Skin of body (tissue), 3 donors: ENCODE measurements at places on chromosomes 11 and 22. TPM values are rescaled to one million over a fixed set of nuclear protein-coding genes. Genes with fewer than 3 reads are reported as not detected.

DNA sequence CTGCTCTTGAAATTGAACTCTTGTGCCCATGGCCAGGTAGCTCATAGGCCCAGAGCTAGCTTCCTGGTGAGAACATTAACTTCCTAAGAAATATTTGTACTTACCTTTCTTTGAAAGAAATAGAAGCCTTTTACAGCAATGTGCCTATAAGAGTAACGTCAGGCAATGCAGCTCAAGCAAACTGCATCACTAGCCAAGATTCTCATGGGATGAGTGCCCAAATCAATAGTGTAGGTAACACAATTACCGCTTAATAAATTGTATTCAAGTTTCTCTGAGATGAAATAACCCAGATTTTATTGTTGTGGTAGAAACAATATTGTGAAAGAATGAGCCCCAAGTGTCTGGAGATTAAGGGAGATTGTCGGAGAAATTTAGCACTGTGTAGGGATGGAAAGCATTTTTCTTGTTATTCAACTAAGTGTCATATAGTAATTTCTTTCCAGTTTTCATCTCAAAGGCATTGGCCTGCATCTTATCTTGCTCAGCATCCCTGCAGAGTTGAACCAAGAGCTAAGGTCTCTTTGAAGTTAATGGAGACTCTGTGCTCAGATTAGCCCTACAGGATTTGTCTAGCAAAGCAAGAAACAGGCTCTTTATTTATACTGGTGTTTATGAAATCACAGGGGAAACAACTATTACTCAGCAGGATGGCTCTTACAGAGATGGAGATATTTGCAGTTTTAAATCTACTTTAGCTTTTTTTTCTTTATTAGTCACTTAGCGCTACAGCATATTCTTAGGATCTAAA, 321.0 kb upstream of the PDGFD start:
- no peak for DNase-seq

- DNase-seq, result no peak
Observed at GRCh38 chr22:30328466-30329049, 1.8 kb upstream of the TBC1D10A start.

DNA sequence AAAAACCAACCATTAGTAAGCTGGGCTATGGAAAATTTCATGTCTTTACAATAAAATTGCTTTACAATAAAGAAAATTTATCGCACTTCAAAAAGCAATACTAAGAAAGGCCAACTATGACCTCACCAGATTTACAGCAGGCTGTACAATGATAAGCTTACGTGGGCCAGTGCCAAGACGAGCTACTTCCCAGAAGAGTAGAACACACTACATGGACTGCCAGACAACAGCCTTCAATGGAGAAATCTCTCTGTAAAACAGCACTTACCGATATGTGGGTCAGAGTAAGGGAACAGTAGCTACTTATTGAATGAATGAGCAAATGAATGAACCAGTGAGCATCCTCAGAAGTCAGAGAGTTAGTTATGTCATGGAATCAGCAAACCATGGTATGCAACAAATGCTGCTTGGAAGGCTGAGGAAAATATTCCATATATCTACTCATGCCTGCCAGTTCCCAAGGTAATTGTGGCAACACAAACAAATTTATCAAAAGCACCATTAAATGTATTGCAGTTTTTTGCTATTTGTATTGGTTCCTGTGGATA, 74.4 kb downstream of the SLC36A4 start:
- peak; percentile 47 for DNase-seq

GRCh38 chr11:62487738-62488551, 58.7 kb downstream of the AHNAK start:
- no peak for DNase-seq

GRCh38 chr11:645536-645935, 8.5 kb downstream of the DRD4 start:
- DNase-seq, result no peak

- DNase-seq, result peak; percentile 32
Observed at GRCh38 chr11:18802381-18803257, 11.0 kb upstream of the PTPN5 start.

DNA sequence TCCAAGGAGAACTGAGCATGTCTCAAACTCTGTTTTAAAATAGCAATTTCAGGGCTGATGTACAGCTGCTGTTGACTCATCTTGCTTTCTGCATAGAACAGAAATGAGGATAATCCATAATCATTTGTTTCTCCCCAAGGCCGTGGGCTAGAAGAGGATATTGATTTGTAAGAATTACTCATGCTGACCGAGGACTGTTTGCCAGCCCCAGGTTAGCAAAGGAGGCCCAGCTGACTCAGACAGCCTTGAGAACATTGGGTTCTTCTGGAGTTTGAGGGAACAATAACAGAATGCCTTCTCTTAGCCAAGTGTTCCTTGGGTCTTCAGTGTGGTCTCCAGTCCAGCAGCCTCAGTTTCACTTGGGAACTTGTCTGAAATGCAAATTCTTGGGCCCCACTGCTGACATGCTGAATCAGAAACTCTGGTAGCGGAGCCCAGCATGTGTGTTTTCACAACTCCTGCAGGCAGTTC, 92.0 kb downstream of the ZC3H12C start:
- no peak for DNase-seq

Gene KRTAP5-7
- 0.89 TPM for total RNA-seq

GRCh38 chr22:46775850-46776826, 13.7 kb downstream of the TBC1D22A start:
- DNase-seq, result no peak

GRCh38 chr22:47419239-47419638, 656.8 kb downstream of the TBC1D22A start:
- DNase-seq, result no peak

DNA sequence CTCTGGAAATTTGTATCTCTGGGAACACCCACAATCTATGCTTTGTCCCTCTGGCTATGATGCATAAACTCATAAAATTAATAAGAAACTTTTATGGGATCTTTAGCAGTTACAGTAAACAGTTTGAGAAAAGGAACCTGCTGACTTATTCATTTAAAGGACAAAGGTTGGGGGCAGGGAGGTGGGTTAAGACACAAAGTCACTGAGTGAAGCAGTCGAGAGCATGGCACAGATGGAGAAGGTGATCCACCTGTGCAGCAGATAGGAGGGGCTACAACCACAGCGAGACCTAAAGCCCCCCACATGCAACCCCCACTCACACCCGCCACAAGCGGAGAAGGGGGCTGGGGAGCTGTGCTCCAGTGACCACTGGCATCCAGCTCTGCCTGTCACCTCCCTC, 45.0 kb downstream of the SMCO4 start:
- no peak for DNase-seq

- no peak for DNase-seq
Observed at GRCh38 chr11:59544869-59545178, 33.5 kb downstream of the OR4D9 start.

GRCh38 chr11:68401856-68402255, 58.7 kb upstream of the PPP6R3 start:
- DNase-seq, result no peak

GRCh38 chr11:79686703-79687419, 246.0 kb upstream of the TENM4 start:
- DNase-seq, result no peak

DNA sequence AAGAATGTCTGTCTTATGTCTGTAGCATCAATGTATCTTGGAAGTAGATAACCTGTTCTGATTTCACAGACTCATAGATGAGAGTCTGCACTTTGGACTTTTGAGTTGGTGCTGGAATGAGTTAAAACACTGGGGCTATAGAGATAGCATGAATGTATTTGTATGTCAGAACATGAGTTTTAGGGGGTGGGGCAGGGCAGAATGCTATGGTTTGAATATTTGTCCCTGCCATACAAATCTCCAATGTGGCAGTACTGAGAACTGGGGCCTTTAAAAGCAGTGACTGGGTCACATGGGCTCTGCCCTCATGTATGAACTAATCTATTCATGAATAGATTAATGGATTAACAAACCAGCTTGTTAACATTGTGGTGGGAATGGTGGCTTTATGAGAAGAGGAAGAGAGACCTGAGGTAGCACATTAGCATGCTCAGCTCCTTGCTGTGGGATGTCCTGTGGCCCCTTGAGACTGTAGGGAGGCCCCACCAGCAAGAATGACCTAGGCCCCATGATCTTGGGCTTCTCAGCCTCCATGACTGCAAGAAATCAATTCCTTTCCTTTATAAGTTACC, 15.5 kb upstream of the OR52K1 start:
- no peak for DNase-seq

Gene ASPHD2
- total RNA-seq, result 0.89 TPM

Gene SUSD2
- 0.99 TPM for total RNA-seq

DNA sequence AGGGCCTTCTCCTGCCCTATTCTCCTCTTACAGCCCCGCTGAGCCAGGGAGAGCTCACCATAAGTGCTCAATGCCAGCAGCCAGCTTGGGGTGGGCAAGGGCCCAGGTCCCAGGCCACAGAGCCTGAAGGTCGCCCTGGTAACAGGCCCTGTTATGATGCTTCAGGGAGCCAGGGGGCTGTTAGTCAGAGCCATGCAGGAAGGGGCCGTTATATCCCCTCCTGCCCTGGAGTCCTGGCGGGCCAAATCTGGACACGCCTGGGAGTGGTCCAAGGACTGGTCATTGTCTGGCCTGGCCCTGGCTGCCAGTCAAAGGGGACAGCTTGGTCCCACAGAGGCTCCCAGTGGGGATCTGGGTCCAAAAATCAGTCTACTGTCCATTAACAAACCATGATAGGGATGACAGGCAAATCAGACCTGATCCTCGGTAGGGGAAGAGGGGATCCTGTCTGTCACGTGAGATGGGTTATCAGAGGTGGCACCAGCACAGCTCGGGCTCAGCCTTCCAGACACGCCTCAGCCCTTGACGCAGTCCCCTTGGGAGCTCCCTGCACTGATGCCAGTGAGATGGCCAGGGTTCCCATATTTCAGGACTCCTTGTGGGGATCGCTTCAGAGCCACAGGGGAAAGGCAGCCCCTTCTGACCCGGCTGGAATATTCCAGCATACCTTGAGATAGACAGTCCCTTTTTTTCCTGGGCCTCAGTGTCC, 55.9 kb downstream of the LRRC32 start:
- no peak for DNase-seq

DNA sequence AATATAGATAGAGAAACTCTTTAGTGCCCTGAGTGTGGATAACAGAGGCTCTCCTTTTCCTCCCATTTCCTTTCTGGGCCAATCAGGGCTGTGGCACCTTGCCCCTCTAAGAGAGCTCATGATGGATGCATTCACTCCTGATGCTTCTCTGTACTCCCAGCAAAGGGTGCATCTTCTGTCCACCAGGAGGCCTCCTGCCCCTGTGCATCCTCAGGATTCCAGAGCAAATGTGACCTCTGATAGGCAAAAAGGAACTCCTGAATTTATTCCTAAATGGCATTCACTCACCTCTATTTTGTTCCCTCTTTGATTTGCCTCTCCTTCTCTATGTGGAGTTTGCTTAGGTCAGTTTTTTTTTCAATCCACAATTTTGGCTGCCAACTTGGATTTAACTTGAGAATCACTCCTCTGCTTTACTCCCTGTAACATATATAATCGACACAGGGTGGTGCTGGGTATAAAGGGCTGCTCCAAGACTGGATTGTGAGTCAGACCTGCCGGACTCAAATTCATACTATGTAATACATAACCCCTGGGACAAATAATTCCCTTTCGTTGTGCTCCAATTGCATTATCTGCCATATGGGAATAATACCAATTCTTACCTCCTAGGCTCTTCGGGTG, 1.1 kb upstream of the MRGPRX4 start:
- DNase-seq, result no peak

DNA sequence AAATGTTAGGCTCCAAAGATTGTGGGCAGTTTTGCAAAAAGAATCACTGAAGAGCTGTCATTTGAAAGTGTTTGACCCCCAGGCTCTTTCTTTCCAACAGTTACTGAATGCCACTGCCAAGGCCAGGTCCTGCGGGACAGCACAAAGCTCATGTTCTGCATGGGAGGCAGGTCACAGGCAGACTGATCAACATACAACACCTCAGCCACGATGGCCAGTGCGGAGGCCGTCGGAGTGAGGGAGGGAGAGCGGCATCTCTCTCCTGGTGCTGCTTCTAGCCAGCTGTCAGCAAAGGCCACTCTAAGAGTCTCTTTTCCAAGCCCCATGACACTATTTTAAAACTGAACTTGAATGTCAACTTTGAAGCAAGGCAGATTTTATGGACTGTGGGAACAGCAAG, 49.9 kb downstream of the ARFGAP3 start:
- no peak for DNase-seq

- no peak for DNase-seq
Observed at GRCh38 chr11:110098645-110099044, 5.5 kb downstream of the ZC3H12C start.

- no peak for DNase-seq
Observed at GRCh38 chr11:108601150-108601549, 7.6 kb upstream of the EXPH5 start.

Gene NOX4
- 2.4 TPM for total RNA-seq

DNA sequence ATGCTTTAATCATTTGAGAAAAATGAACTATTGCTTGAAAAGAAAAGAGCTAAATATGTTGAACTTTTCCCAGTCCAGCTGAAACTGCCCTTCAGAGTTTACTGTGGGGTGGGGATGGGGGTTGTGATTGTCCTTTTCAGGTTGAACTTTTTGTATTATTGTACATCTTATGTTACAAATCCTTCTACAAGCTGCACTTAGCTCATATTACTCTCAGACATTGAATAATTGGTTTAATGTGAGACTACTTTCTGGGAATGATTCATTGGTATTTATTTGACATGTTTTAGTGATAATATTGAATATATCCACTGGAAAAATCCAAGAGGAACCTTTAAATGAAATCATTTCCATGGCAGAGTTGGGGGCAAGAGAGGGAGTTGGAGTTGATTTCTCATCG, 84.9 kb downstream of the ATXN10 start:
- DNase-seq, result peak; percentile 8

DNA sequence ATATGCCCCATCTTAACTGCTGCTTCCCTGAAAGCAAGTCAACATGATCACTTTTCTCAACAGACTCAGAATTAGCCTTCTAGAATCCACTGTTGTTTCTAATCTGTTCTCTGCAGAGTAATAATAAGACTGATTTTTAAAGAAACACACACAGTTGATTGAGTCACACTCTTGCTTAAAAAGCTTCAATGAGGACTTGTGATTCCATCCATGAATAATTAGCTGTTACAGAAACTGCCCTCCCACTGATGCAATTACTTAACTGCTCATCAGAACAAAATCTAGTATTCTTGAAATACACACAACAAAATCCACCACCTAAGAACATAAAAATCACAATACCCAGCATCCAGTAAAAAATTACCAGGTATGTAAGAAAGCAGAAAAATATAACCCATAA, 100.5 kb upstream of the TIMP3 start:
- DNase-seq, result no peak

DNA sequence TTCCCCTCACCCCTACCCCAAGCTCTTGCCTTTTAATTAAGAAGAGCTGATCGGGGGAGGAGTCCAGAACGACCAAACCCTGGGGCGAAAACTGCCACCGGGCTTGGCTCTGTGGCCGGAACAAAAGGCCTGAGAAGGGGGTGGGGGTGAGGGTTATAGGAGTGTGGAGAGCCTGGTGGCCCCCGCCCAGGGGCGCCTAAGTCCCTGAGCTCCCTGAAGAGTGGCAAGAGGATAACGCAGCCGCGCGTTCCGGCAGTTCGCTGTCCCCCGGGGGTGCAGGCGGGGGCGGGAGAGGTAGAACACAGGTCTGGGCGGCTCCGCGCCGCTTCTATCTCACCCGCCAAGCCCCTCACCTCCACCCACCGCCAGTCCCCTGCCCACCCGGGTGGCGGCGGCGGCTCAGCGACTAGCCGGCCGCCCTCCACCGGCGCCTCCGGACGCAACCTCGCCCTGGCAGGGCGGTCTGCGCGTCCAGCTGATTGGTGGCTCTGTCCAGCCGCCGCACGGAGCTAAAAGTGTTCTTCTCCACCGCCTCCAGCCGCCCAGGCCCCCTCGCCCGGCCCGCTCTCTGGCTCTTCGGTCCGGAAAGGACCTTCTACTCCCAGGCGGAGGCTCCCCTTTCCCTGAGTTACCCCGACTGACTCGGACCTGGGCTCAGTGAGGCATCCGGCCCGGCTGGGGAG, 18.7 kb upstream of the BDNF start:
- no peak for DNase-seq
